ENCODE measurements at places on chromosomes 1 and 21.

DNA sequence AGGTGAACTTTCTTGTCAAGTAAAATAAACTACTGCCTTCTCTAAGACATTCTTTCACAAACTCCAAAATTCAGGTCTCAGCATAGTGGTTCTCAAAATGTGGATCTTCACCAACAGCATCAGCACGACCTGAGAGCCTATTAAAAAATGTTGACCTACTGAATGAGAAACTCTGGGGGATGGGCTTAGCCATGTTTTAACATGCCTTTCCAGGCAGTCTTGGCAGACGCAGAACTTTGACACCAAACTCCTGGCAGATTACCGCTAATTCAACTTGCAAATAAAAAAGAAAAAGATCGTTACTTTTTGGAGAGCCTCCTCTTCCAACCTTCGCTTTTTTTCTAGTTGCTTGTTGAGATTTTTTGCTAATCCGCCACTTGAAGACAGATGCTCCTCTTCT, 35.1 kb downstream of the ARHGAP29 start:
- no peak for DNase-seq

DNA sequence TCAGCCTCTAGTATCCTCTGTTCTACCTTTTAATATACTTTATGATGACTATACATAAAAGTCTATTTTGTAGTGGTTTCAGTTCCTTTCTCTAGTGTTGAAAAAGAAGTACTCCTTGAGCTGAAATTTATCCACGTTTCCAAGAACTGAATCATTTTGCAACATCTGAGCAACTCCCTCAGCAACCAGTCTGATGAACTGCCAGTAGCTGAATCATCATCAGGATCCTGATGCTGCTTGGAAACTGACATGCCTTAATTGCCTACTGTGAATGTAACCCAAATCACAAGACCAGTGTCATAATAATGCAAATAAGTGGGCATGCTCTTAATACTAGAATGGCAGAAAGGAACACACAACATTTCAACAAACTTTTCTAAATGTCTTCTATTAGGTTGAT, 103.3 kb downstream of the CYYR1 start:
- DNase-seq = no peak

DNA sequence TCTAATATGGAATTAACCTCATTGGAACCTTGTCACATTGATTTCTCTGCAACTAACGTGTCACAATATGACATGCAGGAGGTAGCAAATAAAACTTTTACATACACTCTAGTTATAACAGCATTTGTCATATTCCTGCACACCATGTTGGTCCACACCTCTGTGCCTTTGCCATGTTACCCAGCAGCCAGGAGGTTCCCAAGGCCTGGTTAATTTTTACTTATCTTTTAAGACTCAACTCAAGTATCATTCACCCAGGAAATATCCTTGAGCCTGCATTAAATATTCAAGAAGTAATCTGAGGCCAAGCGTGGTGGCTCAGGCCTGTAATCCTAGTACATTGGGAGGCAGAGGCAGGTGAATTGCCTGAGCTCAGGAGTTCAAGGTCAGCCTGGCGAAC, 447.2 kb upstream of the NR5A2 start:
- DNase-seq = no peak

DNA sequence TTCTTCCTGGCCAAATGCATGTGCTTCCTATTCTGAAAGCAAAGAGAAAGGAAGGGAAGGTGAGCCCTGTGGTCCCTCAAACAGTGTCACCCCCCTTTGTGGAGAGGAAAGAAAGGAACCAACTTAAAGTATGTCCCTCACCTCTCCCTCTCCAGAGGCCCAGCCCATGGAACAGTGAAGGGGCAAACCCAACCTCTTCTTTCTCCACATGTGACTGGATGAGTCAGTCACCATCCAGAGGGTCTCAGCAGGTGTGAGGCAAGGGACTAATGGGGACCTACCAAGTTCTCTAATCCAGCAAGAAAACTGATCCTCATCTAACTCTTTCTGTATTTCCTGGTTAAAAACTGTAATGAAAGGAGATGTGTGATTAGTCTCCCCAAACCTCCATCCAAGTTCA, 145.7 kb downstream of the EDEM3 start:
- DNase-seq = no peak

DNA sequence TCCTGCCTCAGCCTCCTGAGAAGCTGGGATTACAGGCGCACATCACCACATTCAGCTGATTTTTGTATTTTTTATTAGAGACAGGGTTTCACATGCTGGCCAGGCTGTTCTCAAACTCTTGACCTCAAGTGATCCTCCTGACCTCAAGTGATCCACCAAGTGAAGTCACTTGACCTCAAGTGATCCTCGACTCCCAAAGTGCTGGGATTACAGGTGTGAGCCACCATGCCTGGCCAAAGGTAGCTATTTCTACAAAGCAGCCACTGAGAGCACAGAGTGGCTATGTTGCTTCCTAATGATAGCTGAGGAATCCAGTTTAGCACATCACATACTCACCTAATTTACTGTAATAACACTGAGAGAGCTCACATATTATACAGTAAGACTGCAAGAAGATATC, 44.8 kb upstream of the CPLANE2 start:
- DNase-seq = no peak

GRCh38 chr1:206895325-206895724, 1.9 kb upstream of the IL24 start:
- no peak for DNase-seq

DNA sequence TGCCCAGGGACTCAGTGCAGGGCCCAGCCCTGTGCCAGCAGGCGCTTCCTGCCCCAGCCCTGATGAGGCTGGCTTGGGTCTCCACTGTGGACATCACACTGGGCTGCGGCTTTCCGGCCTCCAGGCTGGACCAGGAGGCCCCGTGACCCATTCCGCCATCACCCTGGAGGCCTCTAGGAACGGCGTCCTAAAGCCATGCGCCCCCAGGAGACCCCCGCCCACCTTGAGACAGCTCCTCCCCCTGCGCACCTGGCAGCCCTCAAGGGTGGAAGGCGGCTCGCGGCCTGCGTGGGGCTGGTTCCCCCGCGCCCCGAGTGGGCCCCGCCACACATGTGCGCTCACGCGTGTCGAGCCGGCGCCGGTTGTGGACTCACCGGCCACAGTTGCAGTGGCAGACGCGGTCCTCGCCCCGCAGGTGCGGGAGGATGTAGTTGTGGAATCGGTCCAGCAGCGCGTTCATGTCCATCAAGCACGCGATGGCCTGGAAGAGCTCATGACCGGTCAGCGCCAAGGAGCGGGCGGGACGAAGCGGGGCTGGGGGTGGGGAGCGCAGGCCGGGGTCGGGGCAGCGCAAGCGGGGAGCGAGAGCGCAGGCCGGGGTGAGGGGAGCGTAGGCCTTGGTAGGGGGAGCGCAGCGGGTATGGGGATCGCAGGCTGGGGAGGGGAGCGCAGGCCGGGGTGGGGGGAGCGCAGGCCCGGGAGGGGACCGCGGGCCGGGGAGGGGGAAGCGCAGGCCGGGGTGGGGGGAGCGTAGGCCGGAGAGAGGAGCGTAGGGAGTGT, 924 bp downstream of the TMEM240 start:
- DNase-seq = no peak

DNA sequence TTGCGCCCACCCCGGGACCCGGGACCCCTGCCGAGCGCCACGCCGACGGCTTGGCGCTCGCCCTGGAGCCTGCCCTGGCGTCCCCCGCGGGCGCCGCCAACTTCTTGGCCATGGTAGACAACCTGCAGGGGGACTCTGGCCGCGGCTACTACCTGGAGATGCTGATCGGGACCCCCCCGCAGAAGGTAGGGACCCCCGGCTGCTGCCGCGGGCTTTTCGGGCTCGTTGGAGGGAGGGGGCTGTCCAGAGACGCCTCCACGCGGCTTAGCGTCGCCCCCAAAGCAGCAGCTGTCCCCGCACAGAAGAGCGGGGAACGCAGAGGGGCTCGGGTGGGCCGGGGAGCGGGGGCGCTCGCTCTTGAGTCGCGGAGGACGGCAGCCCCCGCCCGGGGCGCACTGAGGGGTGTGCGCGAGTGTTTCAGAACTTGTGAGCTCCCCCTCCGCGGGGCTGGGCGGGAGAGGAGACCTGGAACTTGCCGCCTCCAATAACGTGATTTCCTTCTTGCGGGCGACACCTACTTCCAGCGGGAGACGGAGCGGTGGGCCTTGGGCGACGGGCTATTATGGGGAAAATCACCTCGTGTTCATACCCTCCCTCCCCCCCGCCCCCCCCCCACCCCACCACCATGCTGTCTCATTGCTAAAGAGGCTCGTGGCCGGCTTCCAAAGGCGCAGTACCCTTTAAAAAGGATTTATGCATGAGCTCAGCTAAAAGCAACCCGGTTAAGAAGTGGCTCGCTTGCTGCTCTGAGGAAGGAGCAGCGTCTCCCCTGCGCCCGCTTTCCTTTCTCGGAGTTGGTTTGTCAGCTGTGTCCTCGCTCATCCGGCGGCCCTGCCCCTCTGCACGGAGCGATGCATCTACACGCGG, 664 bp downstream of the BACE2 start:
- DNase-seq = no peak

GRCh38 chr1:108590441-108590840, 30.5 kb downstream of the EEIG2 start:
- DNase-seq = no peak

DNA sequence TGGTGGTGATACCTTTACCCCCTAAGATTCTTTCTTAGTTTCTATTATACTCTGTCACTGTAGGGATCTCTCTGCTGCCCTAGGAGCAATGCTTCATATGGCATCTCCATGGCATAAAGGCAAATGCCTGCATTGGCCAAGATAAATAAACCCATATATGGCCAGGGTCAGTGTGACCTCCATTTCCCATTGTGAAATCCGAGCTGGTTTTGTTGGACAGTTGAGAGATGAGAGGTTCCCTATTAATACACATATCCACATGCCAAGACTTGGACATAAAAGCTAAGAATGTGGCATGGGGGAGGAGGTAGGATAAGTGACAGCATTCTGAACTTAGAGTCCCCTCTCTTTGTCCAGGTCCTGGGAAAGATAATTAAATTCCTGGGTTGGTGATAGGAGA, 1.4 kb downstream of the TPM3 start:
- DNase-seq = no peak

GRCh38 chr1:200739702-200740570, 1.2 kb downstream of the CAMSAP2 start:
- DNase-seq = no peak

- DNase-seq = no peak
Observed at GRCh38 chr21:20882462-20883407, 115.5 kb upstream of the NCAM2 start.

- peak; percentile 1 for DNase-seq
Observed at GRCh38 chr1:228647523-228648444, 87.5 kb upstream of the RHOU start.

DNA sequence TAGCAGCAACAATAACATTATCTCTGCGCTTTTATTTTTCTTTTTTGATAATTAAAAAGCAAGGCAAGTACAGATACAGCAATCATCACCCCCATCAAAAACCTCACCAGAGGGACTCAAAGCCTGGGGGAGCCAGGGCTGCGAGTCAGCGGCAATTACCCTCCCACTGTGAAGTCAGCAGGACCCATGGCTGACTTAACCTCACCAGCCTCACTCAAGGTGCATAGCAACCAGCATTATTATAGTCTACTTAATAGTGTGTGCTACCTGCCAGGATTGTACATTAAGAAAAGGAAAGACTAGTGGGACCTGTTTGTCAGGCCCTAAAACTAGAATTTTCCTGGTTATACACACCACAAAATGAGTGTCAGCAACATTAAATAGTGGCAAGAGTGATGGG, 28.9 kb upstream of the SERBP1 start:
- no peak for DNase-seq

DNA sequence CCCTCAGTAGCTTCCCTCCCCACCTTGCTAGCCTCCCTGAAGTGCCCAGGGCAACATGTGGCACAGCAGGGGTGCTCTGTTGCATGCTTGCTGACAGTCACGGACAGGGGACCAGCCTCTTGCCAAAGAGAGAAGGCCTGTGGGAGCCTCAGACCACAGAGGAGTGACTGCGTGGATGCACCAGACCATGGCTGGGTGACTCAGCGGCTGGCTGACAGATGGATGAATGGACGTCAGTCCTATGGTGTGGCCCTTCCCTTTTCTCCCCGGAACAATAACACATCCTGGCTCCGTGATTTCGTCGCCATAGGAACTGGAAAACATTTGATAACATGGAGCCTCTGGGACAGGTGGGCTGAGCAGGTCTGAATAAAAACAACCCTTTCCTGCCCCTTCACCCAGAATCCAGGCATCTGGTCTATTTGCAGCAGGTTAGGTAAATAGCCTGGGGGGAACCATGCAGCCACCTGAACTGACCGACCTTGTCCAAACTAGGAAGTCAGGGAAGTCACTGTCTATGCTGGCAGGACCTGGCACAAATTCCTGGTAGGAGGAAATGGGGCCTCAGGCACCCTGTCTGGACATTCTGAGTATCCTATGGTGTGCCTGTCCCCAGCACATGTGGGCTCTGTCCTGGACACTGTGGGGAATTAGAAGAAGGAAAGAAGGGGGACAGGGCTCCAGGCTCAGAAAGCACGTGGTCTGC, 53.3 kb downstream of the NENF start:
- no peak for DNase-seq

- no peak for DNase-seq
Observed at GRCh38 chr21:26572076-26572701, 897 bp downstream of the CYYR1 start.

DNA sequence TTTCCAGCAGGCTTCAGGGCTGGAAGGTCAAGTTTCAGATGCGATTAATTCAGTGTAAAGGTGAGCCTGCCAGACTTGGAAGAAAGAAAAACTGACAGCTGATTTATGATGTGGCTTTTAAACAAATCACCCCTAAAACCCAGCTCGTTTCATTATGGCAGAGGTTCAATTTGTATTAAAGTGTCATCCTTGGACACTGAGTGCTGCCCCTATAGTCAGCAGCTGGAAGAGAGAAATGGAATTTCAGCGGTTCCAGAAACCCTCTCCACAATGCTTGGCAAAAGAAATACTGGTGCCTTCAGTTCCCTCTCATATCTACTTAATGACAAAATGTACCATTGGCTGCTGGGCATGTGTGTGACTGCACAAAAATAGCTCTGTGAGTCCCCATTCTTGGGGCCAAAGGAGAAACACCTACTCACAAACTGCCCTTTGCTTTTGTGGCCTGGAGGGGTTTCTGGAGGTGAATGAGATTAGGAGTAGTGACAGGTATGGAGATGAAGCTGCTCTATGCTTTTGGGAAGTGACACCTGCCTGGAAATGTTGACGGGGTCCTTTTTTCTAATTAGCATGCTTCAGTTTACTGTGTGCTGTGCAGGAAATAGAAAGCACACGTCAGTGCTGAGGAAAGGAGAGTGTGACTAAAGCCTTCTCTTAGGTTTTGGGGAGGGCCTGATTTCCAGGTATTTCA, 95.1 kb upstream of the TSPAN2 start:
- no peak for DNase-seq
